ENCODE measurements at places on chromosomes 12 and 14.

DNA sequence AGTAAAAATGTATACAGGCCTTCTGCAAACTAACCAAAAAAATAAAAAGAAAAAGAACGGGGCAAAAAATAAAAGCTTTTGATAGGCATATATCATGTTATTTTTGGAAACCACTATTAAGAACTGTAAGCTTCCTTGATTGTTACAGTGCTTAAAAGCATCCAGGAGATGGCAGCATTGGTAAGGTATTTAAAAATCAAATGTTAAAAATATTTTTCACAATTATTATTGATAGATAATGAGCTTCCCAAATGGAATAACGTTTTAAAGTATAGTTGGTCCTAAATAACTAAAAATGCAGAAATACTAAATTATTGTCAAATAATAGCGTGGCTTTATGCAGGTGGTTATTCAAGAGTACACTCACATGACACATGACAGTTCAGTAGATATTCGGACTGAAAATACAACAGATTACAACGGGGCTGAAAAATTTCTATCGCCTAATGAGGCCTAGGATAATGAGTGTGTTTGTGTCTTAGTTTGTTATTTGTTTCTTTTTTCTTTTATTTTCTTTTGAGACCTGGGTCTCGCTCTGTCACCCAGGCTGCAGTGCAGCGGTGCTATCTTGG is 127.2 kb upstream of the ATF7IP start:
- DNase-seq = no peak

DNA sequence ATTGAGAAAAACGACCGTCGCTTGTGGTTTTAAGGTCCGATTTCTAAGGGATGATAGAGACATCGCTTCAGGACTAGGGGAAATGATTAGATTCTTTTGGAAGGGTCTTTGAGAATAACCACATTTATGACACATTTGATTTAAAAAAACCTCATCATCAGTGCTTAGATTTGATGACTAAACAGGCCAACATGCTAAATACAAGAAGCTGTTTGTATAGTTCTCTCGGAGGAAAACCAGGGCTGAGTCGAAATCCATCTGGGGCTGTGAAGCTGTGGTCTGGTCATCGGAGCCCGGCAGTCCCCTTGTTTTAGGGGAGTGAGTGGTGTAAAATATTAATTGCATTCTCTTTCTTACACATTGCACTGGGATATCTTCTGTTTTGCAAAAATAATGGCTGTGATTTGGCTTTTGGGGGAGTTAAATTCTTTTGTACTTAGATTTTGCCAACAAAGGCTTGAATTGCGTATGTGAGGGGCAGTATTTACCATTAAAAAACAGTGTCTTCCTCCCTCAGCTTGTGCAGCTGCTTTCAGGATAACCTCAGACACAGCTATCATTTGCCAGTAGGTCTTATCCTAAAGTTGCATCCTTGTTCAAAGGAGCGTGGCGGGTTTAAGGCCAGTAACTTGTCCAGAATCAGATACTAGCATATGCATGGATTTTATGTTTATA is 550 bp downstream of the GNG2 start:
- no peak for DNase-seq

DNA sequence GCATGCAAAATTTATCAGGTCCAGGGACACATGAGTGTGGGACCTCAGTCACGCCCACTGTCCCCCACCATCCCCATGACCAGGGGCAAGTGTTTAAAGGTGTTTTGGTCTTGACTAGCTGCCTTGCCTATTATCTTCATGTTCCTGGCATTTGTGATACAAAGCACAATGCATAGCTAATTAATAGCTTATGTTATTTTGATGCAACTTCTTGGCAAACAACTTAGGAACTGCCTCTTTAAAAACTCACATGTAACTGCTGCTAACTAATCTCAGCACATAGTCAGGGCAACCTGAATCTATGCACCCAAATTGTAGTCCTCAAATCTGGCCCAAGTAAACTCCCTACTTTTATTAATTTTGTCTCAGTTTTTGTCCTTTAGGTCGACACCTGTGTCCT is 7.4 kb upstream of the OR6J1 start:
- no peak for DNase-seq

DNA sequence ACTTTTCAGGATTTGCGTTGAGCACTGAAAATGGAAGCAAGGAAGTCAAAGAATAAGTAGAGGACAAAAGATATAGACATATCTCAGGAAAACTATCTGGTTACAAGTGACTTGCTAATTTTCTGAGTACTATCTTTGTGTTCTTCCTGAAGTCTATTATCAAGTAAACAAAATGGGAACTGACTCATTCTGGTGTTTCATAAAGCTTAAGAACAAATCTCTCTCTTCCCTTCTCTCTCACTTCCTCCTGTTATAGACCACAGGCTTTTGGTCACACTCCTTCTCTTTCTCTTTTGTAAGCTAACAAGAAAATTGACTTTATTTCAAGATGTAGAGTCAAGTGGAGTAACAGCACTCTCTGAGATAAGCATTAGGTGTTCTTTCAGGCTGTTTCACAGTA is 406.6 kb upstream of the SYT1 start:
- DNase-seq = no peak

- no peak for DNase-seq
Measured at GRCh38 chr14:35492569-35493014, 41.4 kb upstream of the INSM2 start.

DNA sequence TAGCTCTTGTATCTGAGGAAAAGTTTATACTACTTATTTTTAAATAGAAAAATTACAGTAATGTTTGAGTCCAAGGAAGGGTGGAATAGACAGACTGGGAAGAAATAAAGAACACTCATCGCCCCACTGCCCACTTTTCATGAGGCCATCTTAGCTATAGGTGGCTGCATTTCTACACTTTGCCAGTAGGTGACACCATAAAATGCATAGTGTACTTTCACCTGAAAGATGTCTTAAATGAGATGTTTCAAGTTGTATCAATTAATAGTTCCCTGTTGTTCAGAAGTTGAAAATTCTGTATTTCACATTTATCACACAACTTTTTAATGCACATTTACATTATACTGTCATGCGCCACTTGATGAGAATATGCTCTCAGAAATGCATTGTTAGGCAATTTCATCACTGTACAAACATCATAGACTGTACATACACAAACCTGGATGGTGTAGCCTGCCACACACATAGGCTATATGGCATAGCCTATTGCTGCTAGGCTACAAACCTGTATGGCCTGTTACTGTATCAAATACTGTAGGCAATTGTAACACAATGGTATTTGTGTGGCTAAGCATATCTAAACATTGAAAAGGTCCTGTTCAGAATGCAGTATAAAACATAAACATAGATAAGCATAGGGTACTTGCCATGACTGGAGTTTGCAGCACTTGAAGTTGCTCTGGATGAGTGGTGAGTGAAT is 27.6 kb downstream of the PMCH start:
- DNase-seq = peak; percentile 8

DNA sequence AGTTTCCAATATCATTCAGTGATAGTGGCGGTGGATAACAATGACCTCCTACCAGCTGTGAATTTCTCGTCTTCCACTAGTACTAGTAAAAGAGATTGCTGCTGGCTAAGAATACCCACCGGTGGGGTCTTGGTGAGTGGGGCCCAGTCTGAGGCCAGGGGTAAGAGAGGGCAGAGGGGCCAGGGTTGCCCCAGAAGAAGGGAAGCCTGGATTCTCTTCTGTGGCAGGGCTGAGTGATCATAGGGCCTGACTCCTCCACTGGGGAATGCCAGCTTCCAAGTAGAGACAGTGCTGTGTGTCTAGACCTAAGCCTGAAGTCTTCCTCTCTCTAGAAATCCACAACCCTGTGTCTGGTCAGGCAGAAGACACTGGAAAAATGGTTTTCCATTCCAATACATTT is 5.8 kb upstream of the TMEM63C start:
- no peak for DNase-seq

DNA sequence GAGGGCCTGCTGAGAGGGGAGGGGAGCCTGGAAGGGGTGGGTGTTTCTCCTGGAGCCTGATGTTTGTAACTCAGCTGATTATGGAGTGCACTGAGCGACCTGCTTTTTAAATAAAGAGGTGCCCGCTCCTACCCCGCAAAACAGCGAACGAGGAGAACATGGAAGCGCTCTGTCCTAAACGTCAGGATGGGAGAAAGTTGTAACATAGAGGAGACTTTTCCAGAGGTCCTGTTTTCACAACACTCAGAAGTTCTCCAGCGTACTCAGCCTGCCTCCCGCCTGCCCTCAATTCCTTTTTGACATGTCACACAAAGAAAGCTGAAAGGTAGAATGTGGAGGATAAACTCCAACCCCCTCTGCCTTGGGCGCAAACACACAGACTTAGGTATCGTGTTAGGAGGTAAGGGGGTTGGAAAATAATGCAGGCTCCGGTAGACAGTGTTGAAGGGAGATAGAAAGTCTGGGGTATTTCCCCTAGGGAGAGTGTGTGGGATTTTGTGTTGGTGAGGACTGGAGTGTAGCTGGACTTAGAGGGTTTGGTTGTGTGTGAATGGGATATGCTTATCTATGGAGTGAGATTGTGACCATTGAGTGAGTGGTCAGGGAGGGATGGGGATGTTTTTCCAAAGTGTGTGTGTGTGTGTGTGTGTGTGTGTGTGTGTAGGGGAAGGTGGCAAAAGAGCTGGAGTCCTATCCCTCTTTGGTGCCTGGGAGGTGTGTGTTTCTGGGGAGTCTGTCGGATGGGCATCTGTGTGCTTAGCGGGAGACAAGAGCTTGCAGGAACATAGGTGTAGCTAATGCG is 2.1 kb downstream of the NTF3 start:
- DNase-seq = no peak

DNA sequence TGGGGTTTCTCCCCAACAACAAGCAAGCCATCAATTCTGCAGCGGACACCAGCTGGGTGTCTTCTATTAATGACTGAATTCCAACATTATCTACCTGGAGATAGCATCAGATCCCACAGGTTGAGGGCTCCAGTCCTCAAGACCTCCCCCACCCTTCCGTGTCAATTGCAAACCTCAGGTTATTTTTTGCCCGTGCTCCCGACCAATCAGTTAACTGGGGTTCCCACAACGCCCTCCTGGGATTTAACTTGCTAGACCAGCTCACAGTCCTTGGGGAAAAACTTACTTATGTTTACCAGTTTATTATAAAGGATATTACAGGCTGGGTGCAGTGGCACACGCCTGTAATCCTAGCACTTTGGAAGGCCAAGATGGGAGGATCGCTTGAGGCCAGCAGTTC is 9.7 kb downstream of the DICER1 start:
- no peak for DNase-seq

GRCh38 chr12:92208613-92209121 is 63.0 kb upstream of the BTG1 start:
- DNase-seq = peak; percentile 59
